NCI-H2171 treated with DMSO at 0.1 percent for 48 hours (cell line): ENCODE measurements at places on chromosomes 12 and 14.

- no peak for DNase-seq
Observed at GRCh38 chr12:52197371-52198231, 5.8 kb upstream of the KRT80 start.

DNA sequence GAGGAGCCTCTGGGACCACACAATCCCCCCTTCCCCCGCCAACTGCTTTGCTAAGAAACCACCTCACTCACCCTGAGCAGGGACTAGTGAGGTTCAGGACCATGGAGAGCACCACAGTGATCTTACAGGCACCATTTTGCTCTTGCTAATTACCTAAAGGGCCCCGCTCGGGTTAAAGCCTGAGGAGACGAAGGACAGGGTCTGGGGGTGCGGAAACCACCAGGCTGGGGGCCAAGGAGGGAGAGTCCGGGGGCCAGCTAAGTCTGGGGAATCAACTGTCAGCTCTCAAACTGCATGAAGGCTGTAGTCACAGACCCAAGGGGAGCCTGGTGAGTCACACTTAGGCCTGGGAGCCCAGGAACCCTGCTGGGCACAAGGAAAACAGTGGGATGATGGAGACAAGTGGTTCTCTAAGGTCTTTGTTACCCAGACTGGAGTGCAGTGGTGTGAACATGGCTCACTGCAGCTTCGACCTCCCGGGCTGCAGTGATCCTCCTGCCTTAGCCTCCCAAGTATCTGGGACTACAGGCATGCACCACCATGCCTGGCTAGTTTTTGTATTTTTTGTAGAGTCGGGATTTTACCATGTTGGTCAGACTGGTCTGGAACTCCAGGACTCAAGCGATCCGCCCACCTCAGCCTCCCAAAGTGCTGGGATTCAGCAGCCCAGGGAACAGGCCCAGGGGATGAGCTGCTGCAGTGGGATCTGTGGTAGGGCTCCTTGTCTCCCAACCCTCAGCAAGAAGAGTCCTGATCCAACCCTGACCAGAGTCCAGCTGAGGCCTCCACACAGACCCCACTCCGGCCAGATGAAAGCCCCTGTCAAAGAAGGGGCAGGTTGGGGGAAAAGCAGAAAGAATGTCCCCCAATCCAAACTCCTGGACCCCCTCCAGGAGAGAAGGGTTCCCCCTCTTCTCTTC is 98.8 kb downstream of the CALM1 start:
- no peak for DNase-seq

DNA sequence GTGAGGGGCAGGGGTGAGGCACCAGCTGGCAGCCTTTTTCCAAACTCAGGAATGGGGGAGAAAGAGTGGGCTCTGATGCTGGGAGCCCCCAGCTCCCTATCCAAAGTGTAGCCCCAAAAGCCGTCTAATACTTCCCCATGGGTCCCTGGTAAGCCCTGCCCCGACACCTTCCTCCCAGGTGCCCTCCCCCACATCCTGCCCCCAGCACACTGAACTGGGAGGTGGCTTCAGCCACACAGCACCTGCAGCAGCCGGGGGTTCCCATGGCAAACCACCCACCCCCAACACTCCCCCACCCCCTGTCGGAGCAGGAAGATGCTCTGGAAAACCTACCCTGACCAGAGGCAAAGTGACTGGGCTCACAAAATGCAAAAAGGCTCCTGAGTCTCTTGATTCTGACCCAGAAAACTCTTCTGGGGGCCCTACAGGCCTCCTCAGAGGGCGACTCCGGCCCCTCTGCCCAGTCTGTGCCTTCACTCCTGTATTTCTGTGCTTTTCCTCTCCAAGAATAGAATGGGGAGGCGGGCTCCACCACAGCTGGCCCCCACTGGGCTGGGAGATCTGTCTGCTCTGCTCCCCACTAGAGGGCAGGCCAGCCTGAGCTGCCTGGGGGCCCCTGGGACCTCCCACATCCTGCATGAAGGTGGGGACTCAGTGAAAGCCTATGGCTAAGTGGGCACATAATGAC is 81.6 kb downstream of the ITPK1 start:
- DNase-seq = no peak

GRCh38 chr14:79161571-79161970 is 991.4 kb downstream of the NRXN3 start:
- DNase-seq = no peak

- no peak for DNase-seq
Observed at GRCh38 chr12:15966426-15966825, 55.3 kb downstream of the DERA start.

DNA sequence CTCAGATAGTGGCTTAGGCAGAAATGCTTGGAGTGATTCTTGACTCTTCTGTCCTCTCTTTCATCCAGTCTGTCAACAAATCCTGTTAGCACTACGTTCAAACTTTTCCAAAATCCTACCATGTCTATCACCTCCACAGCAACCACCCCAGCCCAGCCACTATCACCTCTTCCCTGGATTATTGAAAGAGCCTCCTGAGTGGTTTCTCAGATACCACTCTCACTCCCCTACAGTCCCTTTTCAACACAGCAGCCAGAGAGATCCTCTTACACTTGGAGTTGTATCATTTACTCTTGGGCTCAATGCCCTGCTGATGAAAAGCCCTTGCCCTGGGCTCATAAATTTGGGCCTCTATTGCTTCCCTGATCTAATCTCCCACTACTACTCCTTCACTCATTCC is 218.9 kb downstream of the EXOC5 start:
- no peak for DNase-seq

GRCh38 chr12:98532687-98533304 is 17.4 kb downstream of the TMPO start:
- DNase-seq = peak; percentile 58

DNA sequence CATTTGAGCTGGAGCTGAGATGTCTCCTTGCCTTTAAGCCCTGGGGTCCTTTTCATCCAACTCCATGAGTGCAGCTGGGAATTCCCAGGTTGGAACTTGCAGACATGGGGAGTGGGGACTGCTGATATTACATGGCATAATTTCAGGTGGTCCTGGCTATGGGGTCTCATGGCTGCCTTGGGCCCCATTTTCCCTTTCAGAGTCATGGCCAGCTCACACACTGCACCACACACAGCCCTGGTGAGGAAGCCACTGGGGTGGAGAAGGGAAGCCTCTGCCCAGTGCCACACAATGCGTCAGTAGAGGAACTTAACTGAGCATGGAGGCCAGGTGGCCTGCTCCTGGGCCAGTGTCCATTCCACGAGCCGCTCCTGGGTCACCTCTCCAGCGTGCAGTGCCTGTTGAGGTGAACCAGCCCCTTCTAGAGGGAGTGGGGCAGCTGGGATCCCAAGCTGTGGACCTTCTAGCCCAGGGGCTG is 17.3 kb upstream of the KRT86 start:
- no peak for DNase-seq

DNA sequence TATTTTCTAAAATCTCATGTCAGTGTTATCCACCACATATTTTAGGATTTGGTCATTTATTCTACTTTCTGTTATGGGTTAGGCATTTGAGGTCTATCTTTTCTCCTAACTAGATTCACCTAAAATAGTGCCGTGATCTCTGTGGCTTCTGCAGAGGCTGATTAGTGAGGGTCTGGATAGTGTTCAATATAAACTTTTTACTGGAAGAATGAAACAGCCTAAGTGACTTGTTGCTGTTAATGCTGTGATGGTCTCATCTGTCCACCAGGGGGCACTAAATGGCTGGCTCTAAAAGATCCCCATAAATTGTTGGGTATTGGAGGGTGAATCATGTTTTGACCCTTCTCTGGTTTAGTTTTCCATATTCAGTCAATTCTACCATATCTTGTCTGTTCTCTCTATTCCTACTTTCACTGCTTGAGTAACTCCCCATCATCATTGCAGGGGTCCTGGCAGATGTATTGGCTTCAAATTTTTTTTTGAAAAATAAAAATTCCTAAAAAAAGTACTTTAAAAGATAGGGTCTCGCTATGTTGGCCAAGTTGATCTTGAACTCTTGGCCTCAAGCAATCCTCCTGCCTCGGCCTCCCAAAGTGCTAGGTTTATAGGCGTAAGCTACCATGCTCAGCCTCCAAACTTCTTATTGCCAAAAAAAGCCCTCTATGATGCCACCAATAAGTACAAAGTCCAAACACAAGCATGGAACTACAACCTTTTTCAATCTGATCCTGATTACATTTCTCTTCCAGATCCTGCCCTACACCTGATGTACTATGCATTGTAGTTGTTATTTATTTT is 6.9 kb downstream of the PABPN1 start:
- peak; percentile 75 for DNase-seq

DNA sequence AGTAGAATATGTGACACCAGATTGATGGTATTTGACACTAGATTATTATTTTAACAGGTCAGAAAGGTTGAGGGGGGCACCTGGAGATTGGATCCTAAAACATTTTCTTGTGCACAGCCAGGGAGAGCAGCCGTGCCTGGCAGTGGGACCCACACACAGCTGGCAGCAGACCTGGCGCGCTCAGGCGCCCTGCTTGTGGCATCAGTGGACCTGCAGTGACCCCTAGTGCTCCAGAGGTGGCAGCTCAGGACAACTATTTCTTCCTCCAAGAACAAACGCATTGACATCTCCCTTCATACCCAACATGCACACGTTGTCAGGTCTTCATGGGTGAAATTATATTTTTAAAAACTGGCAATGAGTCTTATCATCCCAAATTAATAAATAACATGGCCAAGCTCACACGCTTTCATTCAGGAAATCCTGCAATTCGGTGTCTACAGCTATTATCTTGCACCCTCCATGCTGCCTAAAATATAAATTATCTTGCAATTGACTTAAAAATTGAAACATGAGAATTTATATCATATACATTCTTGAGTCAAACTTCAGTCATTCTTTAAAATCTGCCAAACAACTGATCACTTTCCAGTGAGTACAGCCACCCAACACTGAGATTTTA is 7.7 kb upstream of the TMEM132D start:
- DNase-seq = peak; percentile 41

GRCh38 chr12:5308216-5308615 is 123.7 kb upstream of the NTF3 start:
- no peak for DNase-seq

GRCh38 chr12:95533985-95534384 is 17.3 kb downstream of the USP44 start:
- no peak for DNase-seq

DNA sequence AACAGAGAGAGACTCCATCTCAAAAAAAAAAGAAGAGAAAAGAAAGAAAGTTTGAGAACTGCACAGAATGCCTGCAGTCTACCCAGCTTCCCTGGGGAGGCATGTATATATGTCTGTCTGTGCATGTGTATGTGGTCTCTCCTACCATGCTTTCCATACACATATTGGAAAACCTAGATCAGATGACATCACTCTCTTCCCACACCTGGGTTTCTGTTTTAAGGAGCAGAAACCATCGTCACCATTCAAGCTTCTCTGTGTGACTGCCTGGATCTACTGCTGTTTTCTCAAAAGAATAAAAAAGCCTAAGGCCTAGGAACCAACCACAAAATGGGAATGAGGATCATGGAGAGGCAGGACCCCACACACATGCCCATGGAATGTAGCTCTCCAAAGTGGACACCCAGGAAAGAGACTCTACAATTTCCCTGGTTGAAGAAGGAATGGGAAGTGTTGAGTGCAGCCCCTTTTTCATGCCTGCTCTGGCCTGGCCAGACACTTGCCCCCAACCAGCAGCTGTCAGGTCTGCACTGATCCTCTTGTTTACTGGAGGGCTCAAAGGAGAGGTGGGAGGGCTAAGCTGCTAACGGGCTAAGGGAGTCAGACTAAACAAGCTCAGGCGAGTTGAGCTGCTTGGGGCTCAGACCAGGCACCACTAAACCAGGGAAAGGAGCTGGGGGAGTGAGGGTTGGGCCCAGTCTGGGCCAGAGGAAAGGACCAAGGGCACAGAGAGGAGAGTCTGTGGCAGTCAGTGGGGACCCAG is 7.7 kb upstream of the PCK2 start:
- no peak for DNase-seq

DNA sequence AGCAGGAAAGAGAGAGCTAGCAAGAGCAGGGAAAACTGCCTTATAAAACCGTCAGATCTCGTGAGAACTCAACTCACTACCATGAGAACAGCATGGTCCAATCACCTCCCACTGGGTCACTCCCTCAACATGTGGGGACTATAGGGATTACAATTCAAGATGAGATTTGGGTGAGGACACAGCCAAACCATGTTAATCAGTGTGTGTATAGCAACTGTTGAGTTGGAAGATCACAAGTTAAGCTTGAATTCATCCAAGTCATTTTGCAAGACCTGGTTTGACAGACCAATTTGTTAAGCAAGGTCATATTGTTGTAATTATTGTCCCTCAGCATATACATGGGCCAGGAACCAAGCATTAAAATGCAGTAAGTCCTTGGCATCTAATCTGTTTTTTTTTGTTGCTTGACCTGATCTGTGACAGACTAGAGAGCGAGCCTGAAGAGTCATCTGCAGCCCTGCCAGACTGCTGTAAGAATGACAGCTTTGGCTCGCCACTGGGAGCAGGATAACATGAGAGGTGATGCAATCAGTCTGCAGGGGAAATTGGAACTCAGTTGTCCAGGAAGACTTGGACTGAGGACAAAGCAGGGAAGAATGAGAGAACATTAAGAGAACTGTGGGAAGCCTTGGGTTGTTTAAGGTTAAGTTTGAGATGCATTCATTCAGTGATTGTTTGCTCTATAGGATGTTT is 297.6 kb upstream of the SEL1L start:
- DNase-seq = peak; percentile 13

DNA sequence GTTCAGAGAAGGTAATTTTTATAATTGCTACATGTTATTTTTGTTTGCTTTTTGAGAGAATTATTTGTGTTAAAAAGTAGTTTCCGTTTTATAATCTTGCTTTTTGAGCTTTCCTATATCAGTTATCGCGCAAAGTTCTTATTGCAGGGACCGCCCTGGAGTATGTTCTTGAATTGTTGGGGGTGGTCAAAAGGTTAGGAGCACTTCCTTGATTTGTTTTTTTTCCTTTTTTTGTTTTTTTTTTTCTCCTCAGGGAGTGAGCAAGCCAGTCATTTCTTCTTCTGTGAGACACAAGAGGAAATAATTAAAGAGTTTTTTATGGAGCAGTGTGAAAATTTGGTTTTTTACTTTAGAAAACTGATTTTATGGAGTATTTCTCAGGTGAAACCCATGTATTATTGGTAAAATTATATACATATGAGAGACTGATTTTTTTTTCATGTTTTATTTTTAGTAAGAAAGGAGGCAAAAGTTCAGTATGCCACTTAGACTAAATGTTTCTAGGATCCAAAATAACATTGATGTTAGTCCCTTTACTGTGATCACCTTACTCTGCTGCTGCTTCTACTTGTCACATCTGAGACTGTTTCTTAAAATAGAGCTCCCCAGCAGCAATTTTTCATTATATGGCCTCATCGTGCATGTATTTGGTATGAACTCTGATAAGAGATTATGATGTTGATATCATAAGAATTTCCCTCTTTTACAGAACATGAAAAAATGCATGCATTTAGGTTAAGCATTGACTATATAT is 26.6 kb downstream of the PLEKHA5 start:
- no peak for DNase-seq

DNA sequence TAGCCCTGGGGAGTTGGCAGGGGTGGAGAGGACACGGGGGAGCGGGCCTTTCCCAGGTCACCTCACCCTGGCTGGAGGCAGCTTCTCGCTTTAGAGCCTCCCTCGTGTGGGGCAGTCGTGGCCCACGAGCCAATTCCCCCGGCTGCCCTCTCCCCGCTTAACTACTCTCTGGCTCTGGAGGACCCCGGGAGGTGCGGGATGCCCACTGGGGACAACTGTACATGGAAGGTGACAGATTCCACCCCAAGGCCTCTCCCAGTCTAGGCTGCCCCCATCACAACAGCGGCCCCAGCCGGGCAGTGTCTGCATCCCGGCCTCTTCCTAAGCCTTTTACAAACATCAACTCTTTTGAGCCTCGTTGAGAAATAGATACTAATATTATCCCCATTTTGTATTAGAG is 78.1 kb downstream of the KIF26A start:
- DNase-seq = no peak
